ENCODE measurements at places on chromosomes 7 and 10.

GRCh38 chr10:810351-810846 lies 120.9 kb upstream of the DIP2C start:
- peak; percentile 44 for DNase-seq

DNA sequence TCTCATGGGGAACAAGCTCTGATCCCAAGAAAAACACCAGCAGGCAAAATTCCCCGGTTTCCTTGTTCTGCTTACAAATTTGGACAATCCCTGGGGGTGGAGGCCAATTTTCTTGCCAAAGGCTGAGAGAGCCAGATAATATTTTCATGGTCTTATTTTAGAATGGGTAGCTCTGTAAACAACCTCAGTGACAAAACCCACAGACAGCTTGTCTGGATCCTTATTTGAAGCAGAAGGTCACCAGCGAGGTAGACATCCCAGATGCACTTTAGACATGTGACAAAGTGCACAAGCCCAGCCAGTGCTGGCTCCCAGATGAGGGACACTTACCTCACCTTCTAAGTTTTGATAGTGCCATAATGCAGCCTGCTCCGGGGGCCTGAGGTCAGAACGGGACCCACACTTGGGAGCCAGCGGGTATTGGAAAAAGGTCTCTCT lies 102.6 kb upstream of the DDC start:
- DNase-seq, result no peak

DNA sequence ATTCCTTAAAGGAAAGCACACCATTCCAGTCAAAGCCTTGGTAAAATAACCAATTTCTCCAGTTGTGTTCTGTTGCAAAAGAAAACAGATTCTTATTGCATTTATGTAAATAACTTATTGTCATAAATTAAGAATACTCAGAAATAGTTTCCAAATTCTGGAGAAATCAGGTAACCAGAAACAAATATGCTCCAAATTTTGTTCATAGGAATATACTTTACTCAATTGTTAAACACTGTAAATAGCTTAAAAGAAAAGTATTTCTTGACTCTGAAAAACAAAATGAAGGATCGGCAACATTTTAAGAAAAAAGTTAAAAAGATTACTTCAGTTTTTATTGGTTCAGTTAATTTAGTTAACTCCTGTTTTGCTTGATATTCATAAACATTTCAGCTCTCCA lies 67.1 kb upstream of the PIK3CG start:
- no peak for DNase-seq

GRCh38 chr7:80659120-80660055 lies 20.9 kb downstream of the CD36 start:
- DNase-seq, result peak; percentile 33

GRCh38 chr10:118108194-118109026 lies 61.7 kb upstream of the RAB11FIP2 start:
- DNase-seq, result peak; percentile 22

- DNase-seq, result no peak
Measured at GRCh38 chr10:74025380-74025978, 27.6 kb downstream of the VCL start.

DNA sequence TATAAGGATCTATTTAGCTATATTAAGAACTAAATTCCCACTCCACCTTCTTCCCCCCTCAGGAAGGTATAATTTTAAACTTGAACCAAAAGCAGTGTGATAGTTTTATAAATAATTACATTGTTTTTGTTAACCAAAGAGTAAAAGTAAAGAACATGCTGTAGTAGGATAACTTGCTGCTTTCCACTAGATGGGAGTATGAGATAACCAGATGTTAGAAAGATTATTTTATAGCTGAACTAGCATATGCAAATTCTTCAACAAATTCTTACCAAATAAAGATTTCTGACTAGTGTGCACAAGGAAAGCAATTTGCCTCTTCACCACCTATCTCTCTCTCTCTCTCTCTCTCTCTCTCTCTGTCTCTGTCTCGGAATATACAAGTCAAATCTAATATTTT lies 31.8 kb downstream of the TES start:
- DNase-seq, result peak; percentile 42

GRCh38 chr10:27241010-27241651 lies 534 bp upstream of the ACBD5 start:
- DNase-seq, result peak; percentile 7

DNA sequence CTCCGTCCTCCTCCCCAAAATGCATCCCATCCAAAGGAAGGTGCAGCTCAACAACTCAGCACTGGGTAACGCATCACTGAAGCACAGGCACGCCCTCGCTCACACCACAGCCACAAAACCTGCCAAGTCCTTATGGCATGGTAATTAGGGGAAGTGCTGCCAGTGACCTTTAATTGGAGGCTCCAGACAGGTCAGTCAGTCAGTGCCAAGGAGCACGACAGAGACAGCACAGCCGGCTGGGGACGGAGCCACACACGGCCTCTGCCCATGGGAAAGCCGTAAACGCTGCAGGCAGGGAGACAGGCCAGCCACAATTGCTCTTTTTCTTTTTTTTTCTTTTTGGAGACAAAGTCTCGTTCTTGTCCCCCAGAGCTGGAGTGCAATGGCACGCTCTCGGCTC lies 146.5 kb downstream of the MAD1L1 start:
- DNase-seq, result no peak

DNA sequence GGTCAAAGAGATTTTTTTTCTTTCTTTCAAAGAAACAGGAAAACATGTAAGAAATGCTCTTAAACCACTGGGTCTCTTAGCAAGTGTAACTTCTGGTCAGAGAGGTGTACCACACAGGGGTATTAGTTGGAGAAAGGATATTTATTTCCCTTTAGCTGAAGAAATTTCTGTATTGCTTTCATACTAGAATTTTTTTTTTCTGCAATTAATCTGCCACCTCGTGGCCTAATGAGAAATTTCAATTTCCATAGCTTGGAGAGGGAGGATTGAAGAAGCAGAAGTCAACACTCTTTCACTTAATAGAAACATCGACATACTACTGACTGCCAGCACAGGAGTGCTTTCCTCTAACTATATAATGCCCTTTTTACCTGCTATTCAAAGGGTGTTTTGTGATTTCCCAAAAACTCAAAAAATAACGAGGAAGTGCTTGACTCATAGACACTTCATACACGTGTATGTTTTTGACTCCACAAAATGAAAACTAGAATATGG lies 177.6 kb upstream of the NAMPT start:
- DNase-seq, result peak; percentile 50

DNA sequence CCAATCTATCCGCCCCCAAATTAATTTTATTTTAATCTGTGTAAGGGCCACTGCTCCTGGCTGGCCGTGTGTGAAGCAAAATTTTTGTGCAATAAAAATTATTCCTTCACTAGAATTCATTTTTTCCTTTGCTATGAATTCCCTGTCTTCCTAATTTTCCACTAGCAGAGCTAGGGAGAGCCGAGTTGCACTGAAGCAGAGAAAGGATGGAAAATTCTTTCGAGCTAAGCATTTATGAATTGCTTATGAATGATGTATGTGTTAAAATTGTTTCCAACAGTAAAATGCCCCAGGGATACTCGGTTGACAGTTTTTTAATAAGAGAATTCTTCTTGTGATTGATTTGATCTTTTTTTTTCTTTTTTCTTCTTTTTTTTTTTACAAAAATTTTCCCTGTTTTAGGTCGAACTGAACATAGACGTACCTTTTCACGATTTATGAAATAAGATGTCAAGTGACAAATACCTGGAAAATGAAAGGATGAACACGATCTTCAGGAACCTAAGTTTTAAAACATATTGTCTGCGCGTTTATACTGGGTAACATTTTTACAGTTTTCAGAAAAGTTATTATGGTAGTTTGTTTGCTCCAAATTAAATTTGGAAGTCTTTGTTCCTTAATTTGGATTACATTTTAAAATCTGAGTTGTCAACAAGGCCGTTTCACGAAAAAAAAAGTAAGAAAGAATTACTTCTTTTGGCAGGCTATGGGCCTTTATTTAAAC lies 288.8 kb upstream of the NFE2L3 start:
- DNase-seq, result no peak

DNA sequence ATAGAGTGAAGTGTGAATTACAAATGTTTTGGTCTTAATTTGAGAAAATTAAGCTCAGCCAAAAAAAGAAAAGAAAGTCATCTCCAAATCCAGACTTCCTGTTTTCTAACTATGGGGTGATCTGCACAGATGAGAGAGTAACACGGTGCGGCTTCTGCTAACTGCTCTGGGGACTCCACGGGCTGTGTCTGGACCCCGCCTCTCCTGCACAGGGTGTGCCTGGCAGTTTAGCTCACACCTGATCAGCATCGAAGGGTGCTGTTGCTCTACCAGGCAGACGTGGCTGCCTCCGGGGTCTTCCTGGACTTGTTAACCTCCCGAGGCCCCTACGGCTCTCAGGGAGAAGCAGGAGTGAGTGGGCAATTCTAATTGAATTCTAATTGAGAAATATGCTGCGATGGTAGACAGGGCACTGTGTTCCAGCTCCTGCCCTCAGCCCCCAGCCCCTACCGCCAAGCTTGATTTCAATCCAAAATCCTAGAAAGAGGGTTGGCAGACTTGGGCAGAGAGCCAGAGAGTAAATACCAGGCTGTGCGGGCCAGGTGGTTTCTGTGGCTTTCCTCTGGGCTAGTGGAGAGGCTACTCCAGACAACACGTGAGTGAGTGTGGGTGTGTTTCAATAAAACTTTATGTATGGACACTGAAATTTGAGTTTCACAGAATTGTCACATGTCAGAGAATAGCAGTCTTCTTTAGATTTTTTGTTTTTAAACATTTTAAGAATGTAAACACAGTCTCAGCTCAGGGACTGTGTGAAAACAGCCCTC lies 13.4 kb downstream of the SHH start:
- no peak for DNase-seq

DNA sequence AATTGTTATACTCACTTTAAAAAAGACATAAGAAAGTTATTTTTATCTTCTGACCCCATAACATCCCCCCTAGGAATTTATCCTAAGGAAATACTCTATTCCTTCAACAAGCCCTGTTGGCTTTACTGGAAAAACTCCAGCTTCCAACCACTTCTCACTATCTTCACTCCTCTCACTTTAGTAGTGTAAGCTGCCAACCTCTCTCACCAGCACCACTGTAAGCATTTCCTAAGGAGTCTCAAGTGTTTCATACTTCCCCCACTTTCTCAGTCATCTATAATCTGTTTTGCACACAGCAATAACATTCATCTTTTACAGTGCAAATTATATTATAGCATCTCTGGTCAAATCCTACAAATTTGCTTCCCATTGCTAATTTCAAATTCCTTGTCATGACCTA lies 45.8 kb downstream of the GPR85 start:
- DNase-seq, result no peak

GRCh38 chr7:34015651-34016050 lies 110.3 kb downstream of the BMPER start:
- DNase-seq, result no peak

- DNase-seq, result no peak
Measured at GRCh38 chr7:86499986-86500385, 143.7 kb upstream of the GRM3 start.

GRCh38 chr10:103442031-103442461 lies 10.1 kb downstream of the CALHM2 start:
- peak; percentile 32 for DNase-seq

DNA sequence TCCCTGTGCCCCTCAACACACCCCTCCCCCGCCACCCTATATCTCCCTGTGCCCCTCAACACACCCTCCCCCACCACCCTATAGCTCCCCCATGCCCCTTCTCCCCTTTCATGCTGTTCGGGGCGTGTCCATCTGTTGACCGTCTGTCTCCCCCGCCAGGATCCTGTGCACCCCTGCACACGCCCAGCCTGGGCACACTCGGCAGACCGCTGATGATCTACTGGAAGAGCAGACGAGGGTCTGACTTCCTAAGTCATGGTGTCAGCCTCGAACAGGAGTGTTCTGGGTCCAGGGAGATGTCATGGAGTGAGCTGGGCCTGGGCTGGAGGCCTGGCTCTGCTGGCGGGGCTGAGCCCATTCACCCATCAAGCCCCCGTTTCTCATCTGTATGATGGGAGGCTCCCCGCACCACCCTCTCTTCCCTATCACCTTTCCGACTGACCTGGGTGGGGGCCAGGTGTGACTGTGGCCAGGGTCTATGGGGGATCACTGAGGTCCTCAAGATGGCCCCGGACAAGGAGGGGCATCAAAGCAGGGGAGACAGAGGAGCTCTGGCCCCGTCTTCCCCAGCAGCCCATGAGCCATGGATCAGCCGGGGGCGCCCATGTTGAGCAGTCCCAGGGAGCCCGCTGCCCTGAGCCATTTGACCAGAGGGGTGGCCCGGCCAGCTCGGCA lies 48.3 kb downstream of the PDGFA start:
- no peak for DNase-seq

GRCh38 chr7:44403176-44403759 lies 77.9 kb upstream of the CAMK2B start:
- DNase-seq, result no peak

DNA sequence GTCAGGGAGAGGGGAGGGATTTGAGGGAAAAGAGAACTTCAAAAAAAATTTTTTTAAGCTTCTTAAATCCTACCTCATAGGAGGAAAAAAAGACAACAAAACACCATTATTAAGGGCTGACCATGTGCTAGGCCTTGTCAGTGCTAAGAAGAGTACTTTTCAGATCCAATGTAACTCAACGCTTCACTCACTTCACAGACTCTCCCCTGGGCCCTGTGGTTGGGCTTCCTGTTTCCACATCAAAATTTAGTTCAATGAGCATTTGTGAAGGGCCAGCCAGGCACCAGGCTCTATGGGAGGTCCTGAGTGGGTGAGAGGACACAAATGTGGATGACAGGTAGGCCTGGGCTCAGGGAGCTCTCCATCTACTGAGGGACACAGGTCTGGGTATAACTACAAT lies 249.8 kb downstream of the PTEN start:
- peak; percentile 56 for DNase-seq

DNA sequence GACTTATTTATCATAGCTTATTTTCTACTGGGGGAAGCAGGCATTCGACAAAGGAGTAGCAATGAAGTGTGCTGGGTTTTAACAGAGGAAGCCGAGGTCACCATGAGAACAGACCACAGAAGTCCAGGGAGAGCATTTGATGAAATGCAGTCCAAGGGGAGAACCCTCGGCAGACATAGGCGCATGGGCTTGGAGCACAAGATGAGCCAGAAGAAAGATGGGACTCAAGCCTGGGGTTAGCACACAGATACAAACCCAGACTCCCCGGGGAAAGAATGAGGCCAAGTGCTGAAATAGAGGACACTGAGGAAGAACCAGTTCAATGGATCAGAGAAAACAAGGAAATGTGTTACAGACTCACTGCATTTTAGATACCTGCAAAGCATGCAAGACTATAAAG lies 209.5 kb downstream of the FAM107B start:
- DNase-seq, result no peak

DNA sequence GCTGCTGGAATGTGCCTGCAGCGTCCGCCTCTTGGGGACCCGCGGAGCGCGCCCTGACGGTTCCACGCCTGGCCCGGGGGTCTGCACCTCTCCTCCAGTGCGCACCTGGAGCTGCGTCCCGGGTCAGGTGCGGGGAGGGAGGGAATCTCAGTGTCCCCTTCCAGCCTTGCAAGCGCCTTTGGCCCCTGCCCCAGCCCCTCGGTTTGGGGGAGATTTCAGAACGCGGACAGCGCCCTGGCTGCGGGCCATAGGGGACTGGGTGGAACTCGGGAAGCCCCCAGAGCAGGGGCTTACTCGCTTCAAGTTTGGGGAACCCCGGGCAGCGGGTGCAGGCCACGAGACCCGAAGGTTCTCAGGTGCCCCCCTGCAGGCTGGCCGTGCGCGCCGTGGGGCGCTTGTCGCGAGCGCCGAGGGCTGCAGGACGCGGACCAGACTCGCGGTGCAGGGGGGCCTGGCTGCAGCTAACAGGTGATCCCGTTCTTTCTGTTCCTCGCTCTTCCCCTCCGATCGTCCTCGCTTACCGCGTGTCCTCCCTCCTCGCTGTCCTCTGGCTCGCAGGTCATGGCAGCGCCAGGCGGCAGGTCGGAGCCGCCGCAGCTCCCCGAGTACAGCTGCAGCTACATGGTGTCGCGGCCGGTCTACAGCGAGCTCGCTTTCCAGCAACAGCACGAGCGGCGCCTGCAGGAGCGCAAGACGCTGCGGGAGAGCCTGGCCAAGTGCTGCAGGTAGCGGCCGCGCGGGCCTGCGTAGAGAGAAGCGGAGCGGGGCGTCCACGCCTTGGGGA lies 645 bp downstream of the SLC26A4 start:
- DNase-seq, result peak; percentile 30

All from fibroblast of skin of scalp (primary cell).